ENCODE measurements at places on chromosomes 16 and 17.

DNA sequence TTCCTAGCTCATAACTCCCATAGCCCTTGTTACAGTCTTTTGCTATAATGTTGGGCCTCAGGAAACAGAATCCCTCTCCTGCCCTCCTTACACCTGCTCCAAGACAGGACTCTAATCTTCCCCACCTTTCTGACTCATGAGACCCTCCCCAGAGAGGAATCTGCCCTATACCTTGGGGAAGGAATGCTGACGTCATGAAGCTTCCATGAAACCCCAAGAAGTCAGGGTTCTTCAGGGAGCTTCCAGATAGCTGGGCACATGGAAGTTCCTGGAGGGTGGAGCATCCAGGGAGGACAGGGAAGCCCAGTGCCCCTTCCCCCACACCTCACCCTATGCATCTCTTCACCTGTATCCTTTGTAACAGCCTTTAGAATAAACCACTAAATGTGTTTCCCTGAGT, 285.7 kb downstream of the SOX9 start:
- DNase-seq: no peak

GRCh38 chr17:14042411-14042810, 26.9 kb upstream of the COX10 start:
- no peak for DNase-seq

- no peak for DNase-seq
These were observed 20.1 kb downstream of the PKD1 start for GRCh38 chr16:2115591-2115973.

GRCh38 chr17:41666237-41666641, 22.4 kb upstream of the EIF1 start:
- DNase-seq: no peak

DNA sequence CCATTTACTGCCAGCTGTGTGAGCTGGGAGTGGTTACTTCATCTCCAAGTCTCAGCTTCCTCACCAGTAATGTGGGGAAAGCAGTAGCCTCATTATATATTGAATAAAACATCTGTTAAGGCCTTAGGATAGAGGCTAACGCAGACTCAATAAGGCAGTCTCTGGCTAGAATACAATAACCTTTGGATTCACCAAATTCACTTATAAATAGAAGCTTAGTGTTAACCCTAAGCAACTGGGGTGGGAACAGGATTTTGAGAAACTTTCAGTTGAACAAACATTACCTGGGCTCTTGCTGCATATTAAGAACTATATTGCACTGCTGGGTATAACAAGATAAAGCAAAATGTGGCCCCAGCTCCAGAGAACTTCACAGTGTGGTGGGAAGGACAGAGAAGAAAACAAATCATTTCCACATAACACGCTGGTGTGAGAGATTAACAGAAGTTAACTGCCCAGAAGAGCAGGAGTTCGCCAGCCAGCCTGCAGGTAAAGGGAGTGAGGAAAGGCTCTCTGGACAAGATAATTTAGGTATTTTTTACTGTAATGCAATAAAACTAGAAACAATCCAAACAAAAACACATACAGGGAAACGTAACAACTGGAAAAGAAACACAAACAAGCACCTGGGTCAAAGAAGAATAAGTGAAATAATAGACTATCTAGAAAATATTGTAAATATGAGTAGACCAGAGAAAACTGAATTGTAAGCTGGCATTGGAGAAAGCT, 57.0 kb downstream of the USP31 start:
- no peak for DNase-seq

DNA sequence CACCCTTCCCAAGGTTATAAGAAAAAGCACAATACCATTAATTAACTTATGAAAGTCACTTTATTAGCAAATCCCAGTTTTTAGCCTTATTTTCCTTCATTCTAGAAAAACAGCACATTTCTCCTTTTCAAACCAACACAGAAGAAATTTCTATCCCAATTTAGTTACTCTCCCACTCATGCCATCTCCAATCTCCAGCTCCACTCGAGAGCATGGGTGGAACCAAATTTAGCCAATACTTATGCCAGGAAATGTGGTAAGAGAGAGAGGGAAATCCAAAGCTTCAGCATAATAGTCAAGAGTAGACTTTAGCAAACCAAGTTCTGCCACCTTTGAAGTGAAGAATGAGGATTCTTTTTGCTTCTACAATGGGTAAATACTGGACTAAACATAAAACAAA, 288.8 kb downstream of the KIF2B start:
- no peak for DNase-seq

- no peak for DNase-seq
These were observed 9.4 kb downstream of the SNX20 start for GRCh38 chr16:50671644-50672260.

DNA sequence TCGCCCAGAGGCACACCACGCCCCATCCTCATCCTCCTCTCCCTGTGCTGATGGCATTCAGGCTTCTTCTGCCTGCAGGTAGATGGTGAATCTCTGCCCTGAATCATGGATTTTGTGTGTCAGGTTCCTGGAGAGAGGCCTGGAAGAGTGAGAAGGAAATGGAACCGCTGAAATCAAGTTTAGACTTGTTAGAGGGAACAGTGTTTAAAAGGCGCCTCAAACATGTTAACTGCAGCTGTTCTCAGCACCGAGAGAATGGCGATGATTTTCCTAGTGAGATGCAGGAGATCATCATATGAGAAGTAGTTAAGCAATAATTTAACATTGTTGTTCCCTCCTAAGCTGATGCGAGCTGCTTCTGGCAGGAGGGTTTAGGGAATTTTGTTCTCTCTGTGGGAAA, 744.4 kb upstream of the EEF2KMT start:
- DNase-seq: no peak

DNA sequence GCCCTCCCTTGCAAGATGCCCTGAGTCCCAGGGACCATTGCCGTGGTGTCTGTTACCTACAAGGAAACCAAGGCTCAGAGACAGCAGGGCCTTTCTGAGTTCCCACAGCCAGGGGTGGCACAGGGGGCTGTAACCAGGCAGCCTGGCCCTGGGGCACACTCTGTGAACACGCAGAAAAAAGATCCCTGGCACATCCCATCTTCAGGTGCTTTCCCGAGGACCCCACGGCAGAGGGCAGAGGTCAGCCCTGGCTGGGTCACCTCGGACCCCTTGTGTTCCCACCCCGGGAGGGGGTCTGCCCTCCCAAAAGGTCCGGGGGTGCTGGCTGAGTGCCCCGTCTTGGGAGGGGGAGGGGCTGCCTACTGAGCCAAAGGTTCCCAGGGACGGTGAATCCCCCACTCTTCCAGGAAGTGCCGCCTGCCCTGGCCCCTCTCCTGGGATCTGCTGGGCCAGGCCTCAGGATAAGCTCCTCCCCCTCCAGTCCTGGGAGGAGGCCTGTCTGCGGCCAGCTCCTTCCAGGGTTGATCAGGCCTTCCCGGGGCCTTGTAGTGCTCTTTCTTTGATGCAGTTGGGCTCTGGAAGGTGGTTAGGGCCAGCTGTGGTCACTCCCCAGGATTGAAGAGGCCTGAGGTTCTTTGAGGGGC, 8.1 kb downstream of the GLIS2 start:
- DNase-seq: no peak

DNA sequence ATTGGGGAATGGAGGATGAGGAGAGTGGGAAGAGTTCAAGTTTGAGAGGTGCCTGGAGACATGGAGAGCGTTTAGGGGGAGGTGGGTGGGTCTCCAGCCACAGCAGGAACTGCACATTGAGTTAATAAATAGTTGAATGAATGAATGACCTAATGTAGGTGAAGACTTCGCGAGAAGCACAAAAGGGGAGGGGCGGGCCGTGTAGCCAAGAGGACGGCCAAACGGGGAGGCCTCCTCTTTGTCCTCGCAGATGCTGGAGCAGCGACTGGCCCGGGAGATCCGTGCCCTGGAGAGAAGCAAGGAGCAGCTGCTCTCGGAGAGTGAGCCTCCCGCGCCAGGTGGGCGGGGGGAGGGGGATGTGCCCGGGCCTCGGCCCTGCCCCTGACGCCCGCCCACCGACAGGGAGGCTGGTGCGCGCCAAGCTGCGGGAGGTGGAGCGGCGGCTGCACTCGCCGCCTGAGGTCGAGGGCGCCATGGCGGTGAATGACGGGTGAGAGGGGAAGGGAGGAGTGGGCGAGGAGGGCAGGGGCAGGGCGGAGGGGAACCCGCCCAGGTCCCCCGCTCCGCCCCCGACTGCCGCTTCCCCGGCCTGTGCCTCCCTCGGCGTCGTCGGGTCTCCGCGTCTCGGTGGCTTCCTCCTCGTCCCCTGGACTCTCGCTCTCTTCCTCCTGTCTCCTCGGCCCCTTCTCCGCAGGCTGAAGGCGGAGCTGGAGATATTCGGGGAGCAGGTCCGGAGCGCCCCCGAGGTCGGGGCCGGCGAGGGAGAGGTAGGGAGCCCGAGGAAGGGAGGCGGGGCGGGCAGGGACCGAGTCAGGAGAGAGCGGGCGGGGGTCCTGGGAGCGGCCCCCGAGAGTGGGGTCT, 12.9 kb downstream of the SYCE1L start:
- no peak for DNase-seq

DNA sequence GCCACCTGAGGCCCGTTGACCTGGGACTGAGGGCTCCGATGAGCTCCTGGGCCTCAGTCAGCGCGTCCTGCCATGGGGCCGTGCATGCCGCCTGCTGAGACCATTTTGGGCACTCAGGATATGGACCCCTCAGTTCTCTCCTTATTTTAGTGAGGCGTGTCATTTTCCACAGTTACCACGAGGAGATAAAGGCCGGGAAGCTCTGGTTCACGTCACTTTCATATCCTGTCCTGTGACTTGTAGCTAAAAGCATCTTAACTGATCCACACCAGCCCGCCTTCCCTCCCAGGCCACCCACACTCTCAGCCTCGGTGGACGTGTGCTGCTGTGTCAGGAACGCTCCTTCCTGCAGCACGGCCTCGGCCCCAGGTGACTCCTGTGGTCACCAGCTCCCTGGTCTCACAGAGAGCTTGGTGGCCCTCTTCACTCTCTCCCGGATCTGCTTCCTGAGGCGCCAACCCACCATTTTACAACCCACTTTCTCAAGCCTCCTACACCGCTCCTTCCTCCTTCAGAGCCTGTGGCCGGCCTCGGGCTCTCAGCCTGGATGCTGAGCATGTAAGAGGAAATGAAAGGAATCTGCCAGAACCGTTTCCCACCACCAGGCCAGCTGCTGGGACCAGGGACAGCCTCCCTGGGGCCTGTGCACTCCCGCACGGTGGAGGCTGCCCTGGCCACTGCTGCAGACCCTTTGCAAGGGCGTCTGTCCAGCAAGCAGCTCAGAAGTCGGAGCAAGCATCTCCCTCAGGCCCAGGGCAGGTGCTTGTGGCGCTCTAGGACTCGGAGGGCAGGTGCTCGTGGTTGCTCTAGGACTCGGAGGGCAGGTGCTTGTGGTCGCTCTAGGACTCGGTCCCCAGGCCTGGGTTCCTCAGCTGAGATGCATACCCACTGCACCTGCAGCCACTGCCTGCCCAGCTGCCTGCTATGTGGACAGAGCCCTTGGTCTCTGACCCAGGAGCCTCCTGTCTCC, 23.9 kb upstream of the FASN start:
- no peak for DNase-seq

- DNase-seq: no peak
These were observed 12.9 kb downstream of the PLK1 start for GRCh38 chr16:23691483-23692189.

DNA sequence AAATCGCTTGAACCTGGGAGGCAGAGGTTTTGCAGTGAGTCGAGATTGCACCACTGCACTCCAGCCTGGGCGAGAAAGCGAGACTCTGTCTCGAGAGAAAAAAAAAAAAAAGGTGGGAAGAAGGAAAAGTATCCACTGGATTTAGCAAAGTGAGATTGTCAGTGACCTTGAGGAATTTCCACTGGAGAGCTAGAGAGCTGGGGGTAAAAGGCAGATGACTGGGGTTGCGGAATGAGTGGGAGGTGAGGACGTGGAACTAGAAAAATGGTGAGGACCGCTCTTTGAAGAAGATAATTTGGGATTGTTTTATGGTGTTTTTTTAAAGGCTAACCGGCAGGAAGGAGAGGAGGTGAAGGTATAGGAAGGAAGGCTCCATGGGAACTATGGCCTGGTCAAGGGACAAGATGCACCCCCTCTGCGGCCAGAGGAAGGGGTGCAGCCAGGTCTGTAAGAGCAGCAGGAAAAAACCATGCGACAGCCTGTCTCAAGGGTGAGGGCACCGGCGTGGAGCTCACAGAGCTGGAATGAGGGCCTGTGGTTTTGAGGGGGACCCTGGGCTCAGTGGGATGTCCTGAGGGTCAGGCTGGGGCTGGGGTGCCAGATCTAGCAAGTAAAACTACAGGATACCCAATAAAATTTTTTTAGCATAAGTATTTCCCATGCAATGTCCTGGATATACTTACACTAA, 694 bp upstream of the MLST8 start:
- DNase-seq: no peak

GRCh38 chr16:90047714-90048346, 28.6 kb upstream of the DBNDD1 start:
- no peak for DNase-seq

- DNase-seq: peak; percentile 58
These were observed 39.2 kb downstream of the ZNF778 start for GRCh38 chr16:89256651-89257254.

DNA sequence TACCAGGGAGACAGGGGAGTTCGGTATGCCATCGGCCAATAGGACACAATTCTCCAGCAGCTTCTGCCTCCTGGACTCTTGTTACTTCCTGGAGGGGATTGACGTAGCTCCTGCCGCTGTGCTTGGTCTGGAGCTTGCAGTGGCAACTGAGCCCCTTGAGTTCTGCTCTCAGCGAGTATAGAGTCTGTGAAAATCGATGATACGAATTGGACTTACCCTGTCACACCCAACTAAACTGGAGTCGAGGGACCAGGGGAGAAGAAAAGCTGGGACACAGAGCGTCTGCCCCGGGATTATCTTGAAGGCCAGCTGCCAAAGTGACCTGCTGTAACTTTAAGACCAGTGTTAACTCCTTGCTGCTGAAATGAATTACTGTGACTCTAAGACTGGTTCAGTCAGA, 22.2 kb downstream of the SEC14L1 start:
- no peak for DNase-seq

DNA sequence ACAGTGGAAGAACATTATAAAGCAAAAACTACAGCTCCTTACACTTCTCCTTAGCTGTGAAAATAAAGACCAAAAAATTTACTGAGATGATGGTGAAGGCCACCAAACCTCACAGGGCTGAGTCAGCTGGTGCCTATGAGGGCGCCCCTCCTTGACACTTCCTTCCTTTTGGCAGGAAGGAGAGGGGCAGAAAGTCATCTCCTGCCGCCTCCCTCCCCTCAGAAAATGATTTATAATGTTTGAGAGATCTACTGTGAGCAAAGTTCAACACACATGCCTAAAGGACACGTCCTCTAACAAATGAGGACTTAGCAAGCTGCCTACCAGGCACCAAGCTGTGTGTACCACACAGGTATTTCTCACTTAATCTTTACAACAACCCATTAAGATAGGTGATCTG, 245.7 kb downstream of the PRKCA start:
- no peak for DNase-seq

DNA sequence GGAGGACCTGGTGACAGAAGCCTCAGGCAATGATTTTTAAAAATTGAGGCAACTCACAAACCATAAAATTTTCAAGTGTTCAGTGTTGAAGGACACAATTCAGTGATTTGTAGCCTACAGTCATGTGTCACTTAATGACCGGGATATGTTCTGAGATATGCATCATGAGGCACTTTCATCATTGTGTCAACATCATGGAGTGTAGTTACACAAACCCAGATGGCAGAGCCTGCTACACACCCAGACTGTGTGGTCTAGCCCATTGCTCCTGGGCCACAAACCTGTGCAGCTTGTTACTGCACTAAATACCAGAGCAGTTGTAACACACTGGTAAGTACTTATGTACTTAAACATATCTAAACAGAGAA, 1.6 kb downstream of the PRSS41 start:
- no peak for DNase-seq

Data from amniotic stem cell (primary cell).